Daoy (cell line): ENCODE measurements at places on chromosomes 1 and 21. TPM values are rescaled to one million over a fixed set of nuclear protein-coding genes. Genes with fewer than 3 reads are reported as not detected.

GRCh38 chr1:112402682-112403643, 6.9 kb downstream of the CTTNBP2NL start:
- no peak for DNase-seq

- no peak for DNase-seq
Measured at GRCh38 chr1:198014355-198014754, 97.2 kb downstream of the LHX9 start.

- no peak for DNase-seq
Measured at GRCh38 chr1:176752505-176752904, 289.5 kb downstream of the PAPPA2 start.

- DNase-seq = no peak
Measured at GRCh38 chr1:38549191-38549590, 310.4 kb downstream of the RRAGC start.

- DNase-seq = no peak
Measured at GRCh38 chr1:66450043-66450514, 83.9 kb upstream of the SGIP1 start.

The FAM72B gene
- 20.6 and 23.1 TPM in 2 replicates for total RNA-seq
